ENCODE measurements at places on chromosomes 1 and 21.

DNA sequence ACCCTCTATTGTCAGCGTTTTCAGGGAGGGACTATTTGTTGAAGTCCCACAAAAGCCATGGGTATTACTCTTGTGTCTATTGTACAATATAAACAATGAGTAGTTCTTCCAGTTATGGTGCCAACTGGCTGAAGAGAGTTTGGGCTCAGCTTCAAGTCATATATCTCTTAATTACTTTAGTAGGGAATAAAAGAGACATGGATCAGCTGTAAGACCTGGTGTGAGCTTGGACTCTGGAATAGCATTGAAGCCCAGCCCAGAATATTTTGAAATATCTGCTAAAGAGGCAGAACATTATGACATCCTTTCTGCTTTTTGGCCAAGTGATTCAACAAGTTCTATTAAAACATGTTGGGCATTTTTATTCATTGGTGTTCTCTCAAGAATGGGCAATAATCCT lies 224.9 kb downstream of the BACH1 start:
- no peak for DNase-seq

DNA sequence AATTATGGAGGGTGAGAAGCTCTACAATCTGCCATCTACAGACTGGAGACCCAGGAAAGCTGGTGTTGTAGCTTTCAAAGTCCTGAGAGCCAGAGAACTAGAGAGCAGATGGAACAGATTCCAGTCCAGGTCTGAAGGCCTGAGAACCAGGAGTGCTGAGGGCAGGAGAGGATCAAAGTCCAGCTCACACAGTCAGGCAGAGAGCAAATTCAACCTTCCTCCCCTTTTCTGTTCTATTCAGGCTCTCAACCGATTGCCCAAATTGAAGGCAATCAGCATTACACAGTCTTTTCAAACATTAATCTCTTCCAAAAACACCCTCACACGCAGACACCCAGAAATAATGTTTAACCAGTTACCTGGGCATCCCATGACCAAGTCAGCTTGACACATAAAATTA lies 2.5 kb upstream of the TMPRSS2 start:
- no peak for DNase-seq

- no peak for DNase-seq
These were observed 15.0 kb downstream of the BATF3 start for GRCh38 chr1:212684521-212685090.

- DNase-seq = no peak
These were observed 11.8 kb downstream of the IER5 start for GRCh38 chr1:181100015-181100905.

GRCh38 chr1:48678710-48679505 lies 97.8 kb downstream of the BEND5 start:
- DNase-seq = no peak

GRCh38 chr1:205032508-205032907 lies 10.5 kb upstream of the CNTN2 start:
- no peak for DNase-seq

DNA sequence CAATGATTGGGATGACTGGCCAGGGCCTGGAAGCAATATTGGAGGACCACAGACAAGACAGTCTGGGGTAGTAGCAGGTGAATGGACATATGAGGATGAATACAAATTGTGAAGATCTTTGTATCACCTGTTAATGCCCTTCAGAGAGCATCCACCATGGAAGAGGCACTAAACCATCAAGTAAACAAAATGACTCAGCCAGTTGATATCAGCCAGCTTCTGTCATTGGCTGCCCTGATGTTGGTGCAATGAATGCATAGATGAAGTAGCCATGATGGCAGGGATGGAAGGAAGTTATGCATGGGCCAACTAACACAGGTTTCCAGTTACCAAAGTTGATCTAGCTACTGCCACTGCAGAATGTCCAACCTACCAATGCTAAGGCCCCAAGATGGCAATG lies 16.1 kb upstream of the ERI3 start:
- DNase-seq = no peak

DNA sequence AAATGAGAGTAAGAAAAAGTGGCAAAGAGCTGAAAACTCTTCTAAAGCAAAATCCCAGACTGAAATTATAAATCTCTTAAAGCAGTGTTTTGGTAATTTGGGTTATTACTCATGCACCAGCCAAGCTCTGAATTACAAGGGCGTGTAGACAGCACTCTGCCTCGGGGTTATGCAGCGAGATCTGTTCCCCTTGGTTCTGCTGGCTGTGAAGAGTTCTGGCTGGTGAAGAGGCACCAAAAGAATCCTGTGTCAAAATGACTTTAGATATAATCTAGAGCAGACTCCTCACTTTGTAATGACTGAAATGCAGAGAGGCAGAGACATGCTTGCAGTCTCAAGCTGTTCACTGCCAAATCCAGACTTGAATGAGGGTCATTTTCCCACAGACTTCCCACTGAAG lies 461.8 kb upstream of the CXADR start:
- no peak for DNase-seq

GRCh38 chr1:40901886-40902852 lies 40.0 kb upstream of the CITED4 start:
- no peak for DNase-seq

DNA sequence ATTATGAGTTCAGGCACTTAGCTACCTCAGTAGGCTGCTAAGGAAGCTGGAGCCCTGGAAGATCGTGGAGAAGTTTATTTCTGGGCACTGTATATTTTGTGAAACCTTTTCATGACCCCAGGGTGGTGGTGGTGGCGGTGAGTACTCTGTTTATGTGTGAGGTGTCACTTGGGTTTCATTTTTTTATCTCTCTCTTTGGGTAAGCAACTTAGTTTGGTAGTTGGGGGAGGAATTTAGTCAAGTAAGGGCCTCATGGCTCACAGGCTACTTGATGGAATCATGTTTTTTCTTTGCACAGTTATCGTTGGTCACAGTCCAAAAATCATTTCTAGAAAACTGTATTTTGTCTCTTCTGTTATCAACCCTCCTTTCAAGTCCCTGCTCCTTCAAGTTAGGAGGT lies 33.9 kb downstream of the C1orf141 start:
- no peak for DNase-seq

DNA sequence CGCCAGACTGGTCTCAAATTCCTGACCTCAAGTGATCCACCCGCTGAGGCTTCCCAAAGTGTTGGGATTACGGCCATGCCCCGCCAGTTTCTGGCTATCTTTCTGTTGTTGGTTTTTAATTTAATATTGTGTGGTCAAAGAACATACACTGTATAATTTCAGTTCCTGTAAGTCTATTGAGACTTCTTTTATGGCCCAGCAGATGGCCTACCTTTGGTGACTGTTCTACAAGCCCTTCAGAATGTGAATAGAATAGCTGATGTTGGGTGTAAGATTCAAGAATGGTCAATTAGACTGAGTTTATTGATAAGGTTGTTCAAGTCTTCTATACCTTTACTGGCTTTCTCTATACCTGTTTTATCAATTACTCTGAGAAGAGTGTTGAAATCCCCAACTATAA lies 10.7 kb downstream of the HES2 start:
- DNase-seq = no peak

DNA sequence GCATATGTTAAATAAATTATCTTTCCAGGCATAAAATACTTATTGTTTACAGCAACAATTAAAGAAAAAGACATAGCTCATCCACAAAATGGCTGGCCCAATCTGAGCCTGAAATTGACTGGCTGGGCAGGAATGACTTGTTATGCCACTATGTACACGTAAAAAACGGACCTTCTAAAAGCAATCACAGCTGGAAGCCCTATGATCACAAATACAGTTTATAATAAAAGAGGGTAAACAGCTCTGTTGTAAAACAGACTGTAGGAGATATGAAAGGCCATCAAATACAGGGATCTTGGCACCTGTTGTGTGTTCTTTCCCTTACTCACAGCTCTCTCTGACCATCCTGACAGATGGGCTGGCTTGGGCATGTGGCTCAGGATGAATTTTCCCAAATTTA lies 70.5 kb upstream of the DMRTA2 start:
- DNase-seq = no peak

GRCh38 chr1:196407358-196408051 lies 200.7 kb downstream of the KCNT2 start:
- no peak for DNase-seq

GRCh38 chr1:5427026-5427613 lies 565.1 kb downstream of the NPHP4 start:
- DNase-seq = no peak

- DNase-seq = no peak
These were observed 9.3 kb upstream of the ST6GALNAC3 start for GRCh38 chr1:76065270-76065669.

GRCh38 chr1:47471163-47471562 lies 33.3 kb downstream of the FOXD2 start:
- no peak for DNase-seq

DNA sequence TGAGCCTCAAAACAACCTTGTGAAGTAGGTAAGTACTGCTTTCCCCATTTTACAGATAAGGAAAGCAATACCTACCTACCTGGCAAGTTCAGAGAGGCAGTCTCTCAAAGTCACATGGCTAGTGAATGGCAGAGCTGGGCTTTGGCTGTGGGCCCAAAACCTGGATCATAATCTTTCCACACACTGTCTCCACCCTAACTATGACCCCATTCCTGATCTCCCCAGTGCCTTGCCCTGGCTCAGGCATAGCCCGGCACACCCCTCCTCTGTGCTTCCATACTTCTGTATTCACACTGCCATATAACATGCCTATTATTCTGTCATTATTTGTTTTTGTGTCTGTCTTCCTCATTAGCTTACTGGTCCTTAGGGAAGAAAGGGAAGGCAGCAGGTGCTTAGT lies 15.9 kb downstream of the GNG12 start:
- DNase-seq = no peak

- DNase-seq = no peak
These were observed 70.1 kb upstream of the GORAB start for GRCh38 chr1:170461762-170462384.

DNA sequence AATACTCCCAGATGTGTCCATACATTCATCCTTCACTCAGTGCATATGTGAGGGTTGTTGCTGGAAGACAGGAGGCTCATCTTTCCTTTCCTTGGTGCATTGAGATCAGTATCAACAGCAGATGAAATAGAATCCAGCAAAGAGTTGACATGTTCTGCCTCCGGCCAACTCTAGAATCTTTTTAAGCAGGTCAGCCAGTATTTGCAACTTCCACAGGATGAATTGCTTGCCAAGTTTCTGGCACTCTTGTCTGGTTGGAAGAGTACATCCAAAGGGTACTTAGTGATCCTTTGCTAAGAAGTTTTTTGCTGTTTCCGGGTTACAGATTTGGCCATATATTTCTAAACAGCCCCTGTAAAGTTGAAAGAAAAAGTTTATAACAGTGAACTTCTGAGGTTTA lies 21.1 kb downstream of the SYNC start:
- DNase-seq = no peak

DNA sequence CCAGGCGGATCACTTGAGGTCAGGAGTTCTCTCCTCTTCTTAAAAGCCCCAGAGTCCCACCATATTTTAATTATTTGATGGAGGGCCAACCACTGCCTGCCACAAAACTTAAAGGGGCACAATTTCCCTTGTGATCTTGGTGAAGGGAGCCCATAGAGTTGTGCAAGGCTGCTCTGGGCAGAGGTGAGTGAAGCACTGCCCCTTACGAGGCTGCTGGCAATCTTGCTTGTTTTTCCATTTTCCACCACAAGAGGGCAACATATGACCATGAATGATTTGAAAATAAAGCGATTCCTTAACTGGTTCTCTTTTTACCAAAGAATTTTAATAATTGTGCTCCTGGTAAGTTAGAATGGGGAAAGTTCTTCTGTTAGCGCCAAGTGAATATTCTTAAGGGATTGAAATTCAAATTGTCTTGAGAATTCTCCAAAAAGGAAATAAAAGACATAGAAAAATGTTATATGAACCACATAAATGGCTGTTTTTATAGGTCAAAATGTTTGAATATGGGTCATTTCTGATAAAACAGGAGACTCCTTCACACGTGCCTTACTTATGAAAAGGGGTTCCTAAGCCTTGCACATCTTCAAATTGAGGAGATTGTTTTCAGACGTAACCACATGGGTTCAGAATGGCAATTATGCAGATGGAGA lies 22.7 kb downstream of the PGM1 start:
- peak; percentile 18 for DNase-seq

DNA sequence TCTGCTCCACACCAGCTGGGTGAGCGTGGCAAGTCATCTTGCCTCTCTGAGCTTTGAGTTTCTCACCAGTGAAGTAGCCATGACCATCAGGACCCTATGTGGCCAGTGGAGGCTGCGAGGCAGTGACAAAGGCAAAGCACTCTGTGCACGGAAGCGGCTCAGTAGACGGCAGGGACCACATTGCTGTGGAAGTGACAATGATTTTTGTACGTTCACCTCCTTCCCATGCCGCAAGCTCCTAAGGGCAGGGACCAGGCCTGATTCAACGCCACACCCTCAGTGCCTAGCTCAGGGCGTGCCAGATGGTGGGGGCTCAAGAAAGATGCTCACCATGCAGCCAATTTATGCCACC lies 210.5 kb downstream of the MATN1 start:
- DNase-seq = no peak

GRCh38 chr1:240171907-240172306 lies 80.2 kb downstream of the FMN2 start:
- DNase-seq = no peak

GRCh38 chr1:2380816-2381591 lies 10.3 kb downstream of the MORN1 start:
- DNase-seq = no peak

DNA sequence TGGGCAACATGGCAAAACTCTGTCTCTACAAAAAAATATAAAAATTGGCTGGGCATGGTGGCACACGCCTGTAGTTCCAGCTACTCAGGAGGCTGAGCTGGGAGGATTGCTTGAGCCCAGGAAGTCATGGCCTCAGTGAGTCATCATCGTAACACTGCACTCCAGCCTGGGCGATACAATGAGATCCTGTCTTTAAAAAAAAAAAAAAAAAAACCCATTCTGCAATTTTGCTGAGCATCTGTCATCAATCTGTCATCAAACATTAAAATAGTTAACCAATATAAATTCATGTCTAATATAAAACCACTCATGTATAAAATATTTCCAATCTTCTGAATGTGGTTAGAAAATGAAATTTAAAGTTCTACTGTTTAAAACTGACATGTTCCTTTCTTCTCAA lies 56.9 kb downstream of the LPAR3 start:
- DNase-seq = no peak

GRCh38 chr1:6904476-6905170 lies 119.4 kb downstream of the CAMTA1 start:
- no peak for DNase-seq

- no peak for DNase-seq
These were observed 8.2 kb downstream of the TRMT13 start for GRCh38 chr1:100141192-100141591.

GRCh38 chr1:223052931-223053330 lies 90.1 kb downstream of the TLR5 start:
- DNase-seq = no peak

Data from GM12891 (cell line).